ENCODE measurements at places on chromosomes 3 and 15.

GRCh38 chr3:82055792-82056191 lies 294.3 kb upstream of the GBE1 start:
- DNase-seq: no peak

GRCh38 chr15:94584833-94585244 lies 353.5 kb downstream of the MCTP2 start:
- DNase-seq: no peak

DNA sequence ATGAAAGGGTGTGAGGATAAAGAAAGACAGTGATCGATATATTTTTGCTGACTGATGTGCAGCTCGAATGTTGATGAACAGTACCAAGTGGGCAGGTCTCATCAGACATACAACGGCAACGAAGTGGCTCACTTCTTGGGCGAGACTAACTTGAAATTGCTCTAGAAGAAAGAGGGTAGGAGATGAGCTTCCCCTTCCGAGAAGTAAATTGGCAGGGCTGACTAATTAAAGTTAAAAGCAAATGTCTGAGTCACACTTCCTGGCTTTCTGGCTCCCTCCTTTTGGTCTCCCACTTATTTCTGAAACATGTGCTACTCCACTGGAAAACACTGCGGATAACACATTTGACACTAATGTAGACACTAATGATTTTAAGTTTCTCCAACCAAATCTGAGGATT lies 228.3 kb downstream of the ABHD5 start:
- no peak for DNase-seq

- DNase-seq: peak; percentile 84
Measured at GRCh38 chr15:81133782-81134461, at the start of gene CFAP161. TSS of gene CFAP161 (plus strand) at chr15:81134270. CDS start at chr15:81134330, 60 bp downstream.

DNA sequence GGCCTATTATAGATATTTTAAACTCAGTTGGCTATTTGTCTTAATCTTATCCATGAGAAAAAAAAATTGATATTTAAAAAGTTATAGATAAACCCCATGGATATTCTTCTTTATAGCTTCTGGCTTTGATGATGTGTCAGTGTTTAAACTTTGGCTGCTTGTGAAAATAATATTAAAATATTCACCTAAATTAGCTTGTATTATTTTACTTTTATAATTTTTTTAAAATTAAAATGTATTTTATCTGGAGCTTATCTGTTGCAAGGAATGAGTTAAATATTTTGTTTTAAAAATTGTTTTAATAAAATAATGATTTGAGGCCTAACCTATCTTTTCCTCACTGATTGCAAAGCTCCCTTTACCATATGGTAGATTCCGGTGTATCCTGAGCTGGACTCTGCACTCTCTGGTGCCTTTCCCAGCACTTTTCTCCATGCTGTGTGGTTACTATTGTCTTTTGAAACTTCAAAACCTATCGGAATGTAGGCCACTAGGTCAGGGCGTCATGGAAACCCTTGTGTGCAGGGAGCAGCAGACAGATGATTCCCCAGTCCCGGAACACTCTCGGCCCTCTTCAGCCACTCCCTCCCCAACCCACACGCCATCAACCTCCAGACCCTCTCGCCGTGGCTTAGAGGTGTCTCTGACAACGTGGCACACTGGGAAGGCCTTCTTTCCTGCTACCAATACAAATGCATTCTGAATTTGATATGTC lies 252.3 kb upstream of the ATP10A start:
- DNase-seq: no peak

DNA sequence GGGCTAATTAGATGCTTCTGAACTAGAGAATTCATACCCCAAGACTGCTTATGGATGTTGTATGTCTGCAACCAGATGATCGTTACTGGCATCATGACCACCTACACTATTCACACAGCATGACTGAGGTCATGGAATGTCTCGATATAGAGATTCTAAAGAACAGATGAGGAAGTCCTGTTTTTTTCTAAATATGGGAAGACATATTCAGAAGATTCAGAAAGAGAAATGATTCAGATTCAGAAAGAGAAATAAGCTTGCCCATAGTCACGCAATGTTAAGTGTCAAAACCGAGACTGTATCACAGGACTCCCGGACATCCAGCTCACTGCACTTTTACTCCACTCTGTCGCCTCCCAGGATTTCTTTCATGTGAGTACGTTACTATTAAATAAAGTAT lies 136.2 kb downstream of the TPRG1 start:
- DNase-seq: no peak

- no peak for DNase-seq
Measured at GRCh38 chr3:192913540-192913939, 4.1 kb downstream of the MB21D2 start.

DNA sequence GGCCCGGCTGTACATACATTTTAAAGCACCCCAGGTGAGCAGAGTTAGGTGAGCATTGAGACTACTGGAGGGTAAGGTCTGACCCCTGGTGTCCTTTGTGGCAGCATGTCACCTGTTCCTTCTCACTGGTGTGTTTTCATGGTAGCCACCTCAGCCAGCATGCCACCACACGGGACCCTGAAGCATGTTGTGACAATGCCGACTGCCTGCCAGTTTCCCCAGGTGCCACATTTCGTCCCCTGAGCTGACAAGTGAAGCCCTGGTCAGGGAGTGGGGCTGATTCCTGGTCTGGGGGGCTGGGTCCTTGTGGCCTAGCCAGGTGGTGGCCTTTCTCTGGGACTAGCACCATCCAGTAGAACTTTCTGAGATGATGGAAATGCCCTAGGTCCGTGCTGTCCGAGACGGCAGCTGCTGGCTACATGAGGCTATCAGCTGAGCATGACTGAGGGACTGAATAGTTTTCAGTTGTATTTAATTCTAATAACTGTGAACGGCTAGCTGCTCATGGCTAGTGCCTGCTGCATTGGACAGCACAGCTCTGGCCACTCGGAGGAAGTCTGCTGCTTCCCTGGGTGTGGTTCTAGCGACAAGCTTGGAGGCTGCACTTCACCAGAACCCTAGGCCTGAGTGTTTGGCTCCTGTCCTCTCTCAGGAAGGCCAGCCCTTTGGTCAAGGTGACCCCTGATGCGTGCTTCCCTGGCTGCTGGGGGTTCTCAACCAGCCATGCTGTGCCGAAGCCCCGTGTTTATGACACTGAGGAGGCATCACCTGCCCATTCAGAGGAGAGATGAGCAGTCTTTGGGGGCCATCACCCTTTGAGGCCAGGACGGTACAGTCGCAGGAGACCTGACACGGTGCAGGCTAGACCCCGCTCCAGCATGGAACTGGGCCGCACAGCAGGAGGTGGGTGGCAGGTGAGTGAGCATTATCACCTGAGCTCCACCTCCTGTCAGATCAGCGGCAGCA lies 3.9 kb downstream of the C3orf22 start:
- DNase-seq: no peak

DNA sequence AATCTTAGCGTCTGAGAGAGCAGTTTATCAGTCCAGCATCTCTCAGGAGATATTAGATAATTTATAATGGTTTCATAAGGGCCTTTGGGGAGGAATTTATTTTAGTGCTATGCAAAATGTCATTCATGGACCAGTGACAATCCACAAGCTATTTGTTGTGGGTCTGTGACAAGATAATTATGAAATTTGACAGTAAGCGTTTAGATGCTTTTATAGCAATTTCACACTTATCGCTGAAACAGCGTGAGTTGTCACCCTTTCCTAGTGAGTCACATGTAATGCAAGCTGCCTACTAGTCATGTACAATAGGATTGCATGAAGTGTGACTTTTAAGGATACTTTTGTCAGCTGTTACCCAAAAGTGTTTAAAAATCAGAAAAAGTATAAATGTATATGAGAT lies 315.6 kb upstream of the THBS1 start:
- no peak for DNase-seq

- no peak for DNase-seq
Measured at GRCh38 chr15:53437366-53437765, 322.1 kb downstream of the WDR72 start.

- no peak for DNase-seq
Measured at GRCh38 chr3:184815046-184815930, 3.3 kb downstream of the VPS8 start.

DNA sequence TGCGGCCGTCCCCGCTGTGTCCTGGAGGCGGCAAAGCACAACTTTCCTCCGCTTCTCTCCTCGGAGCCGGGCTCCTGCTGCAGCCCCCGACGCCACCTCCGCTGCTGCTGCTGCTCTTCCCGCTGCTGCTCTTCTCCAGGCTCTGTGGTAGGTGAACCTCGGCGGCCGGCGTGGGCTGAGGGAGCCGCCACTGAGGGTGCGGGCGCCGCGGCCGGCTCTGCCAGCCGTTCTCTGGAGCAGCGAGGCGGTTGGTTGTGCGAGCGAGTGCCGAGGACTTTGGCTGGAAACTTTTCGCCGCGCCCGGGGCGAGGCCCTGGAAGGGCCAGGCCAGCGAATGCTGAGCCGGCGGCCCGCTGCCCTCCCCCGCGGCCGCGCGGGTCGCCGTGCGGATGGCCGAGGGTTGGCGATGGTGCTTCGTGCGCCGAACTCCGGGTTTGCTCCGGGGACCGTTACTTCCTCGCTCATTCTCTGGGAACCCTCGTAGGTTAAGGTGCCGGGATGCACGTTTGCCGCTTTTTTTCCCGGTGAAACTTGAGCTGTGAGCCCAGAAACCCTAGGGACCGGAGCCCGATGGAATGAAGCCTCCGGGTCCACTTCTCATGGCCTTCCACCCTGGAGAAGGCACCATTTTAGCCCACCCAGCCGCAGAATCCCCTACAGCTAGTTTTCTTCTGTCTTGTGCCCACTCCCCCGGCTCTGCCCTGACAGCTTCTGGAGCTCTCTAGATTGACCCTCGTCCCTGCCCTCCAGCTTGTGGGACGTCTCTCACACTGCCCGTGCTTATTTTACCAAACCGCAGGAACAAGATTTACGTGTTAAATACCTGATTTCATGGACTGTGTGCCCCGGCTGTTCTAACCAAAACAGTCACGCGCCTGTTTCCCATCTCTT lies 660 bp downstream of the NECTIN3 start:
- DNase-seq: no peak

DNA sequence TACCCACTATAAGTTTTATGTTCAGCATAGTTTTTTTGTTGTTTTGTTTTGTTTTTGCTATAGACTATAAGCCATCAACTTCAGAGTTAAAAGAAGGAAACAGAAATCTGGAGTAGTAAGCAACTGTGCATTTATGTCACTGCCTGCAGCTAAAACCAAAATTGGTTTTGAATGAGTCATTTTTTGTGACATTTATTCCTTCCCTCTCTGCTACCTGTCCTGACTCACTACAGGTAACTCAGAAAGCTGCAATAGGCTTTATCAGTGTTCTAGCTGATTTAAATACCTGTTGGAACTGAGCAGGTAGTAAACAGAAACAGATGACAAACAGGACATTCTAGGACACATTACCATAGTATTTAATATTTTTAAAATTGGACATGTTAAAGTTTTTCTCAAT lies 393.3 kb upstream of the WNT5A start:
- DNase-seq: no peak

DNA sequence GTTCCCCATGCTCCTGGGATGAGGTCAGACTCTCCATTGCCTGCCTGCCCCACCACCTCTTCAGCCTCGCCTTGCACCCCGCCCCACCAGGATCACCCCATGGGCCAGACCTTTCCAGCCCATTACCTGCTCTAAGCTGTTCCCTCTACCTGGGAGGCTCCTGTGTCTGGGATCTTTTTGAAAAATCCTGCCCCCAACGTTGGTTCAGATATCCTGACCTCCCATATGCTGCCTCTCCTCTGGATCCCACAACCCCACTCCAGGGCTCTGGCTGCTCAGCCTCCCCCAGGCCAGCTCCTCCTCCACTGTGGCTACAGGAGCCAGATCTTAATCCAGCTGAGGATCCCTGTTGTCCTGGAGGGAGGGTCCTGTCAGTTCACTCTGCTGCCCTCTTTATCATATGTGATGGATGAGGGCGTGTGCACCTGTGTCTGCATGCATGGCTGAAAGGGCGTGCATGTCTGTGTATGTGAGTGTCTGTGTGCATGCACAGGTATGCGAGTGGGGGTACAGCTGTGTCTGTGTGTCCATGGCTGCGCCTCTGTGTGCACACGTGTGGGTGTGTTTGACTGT lies 21.7 kb upstream of the ALAS1 start:
- no peak for DNase-seq

DNA sequence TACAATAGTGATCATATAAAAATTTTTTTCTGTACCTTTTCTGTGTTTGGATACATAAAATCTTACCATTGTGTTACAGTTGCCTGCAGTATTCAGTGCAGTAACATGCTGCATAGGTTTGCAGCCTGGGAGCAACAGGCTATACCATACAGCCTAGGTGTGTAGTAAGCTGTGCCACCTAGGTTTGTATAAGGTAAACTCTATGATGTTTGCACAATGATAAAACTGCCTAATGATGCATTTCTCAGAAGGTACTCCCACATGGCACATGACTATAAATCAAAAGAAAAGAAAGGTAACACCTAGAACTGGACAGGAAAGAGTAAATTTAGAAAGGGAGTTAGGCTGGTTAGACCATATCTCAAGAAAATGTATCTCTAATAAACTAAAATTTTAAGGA lies 293.5 kb downstream of the ULK4 start:
- no peak for DNase-seq

DNA sequence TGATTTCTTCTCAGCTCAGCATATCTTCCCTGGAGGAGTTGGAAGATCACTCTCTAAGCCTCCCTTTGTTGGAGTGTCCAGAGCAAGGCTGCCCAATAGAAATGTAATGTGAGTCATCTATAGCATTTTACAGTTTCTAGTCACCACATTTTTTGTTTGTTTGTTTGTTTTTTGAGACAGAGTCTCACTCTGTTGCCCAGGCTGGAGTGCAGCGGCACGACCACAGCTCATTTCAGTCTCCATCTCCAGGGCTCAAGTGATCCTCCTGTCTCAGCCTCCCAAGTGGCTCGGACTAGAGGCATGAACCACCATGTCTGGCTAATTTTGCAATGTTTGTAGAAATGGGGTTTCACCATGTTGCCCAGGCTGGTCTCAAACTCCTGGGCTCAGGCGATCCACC lies 21.3 kb downstream of the KLHL6 start:
- no peak for DNase-seq

DNA sequence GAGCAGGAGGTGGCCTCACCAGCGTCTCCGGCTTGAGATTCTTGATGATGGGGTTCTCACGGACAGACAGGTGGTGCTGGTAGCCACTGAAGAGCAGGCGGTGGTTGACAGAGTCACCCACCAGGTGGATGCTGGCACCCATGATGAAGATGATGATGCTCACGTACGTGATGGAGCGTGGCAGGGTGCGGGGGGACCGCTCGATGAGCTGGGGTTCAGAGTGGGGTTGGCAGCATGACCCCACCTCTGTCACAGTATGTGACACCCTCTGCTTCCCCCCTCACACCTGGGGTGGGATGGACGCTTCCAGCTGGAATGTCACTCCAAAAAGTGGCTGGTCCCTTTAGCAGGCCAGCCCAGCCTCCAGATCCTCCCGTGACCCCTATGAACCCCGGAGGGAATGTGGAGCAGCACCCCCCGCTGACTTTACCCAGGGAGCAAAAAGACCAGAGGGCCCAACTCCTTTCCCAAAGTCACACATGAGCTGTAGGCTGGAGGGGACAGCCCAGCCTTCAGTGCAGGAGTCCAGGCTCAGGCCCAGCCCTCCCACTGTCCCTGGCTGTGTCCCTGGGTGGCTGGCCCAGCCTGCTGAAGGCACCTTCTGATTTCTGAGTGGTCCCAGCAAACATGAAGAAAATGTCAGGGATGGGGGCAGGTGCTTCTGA lies 6.7 kb upstream of the CALML4 start:
- no peak for DNase-seq

GRCh38 chr3:124281453-124282316 lies 289.8 kb upstream of the ROPN1 start:
- DNase-seq: no peak

GRCh38 chr3:194913316-194913715 lies 227.6 kb downstream of the FAM43A start:
- DNase-seq: no peak
